Thoracic aorta (tissue), 2 donors: ENCODE measurements at places on chromosomes 2 and 18. TPM values are rescaled to one million over a fixed set of nuclear protein-coding genes. Genes with fewer than 3 reads are reported as not detected.

GRCh38 chr18:50836521-50836957, 16.7 kb upstream of the MRO start:
- H3K4me1 ChIP-seq = no peaks in the 10 kb centered on the region
- no peaks in the 10 kb centered on the region for H3K36me3 ChIP-seq
- no peaks in the 10 kb centered on the region for H3K27me3 ChIP-seq
- no peak overlapping the region for H3K27ac ChIP-seq
- no peak overlapping the region for H3K4me3 ChIP-seq

DNA sequence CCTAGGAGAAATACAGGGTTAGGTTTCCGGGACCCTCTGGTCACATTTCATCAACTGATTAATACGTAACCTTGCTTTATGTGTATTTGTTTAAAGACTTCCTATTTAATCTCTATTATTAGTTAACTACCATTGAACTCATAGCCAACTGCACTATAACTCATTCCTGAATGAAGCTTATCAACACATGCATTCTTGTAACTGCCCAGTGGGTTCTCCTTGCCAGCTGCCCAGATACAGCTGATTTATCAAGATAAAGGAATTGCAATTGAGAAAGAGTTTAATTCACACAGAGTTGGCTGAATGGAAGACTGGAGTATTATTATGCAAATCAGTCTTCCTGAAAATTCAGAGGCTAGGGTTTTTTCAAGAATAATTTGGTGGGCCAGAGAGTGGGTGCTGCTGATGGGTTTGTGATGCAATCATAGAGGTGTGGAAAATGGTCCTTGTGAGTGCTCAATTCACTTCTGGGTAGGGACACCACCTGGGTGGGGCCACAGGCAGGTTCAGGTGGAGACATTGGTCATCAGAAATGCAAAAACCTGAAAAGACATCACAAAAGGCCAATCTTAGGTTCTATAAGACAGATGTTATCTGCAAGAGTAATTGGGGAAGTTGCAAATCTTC, 21.1 kb upstream of the NOSTRIN start:
- no peak overlapping the region for H3K27ac ChIP-seq
- no peaks in the 10 kb centered on the region for H3K4me1 ChIP-seq
- no peak for DNase-seq
- no peaks in the 10 kb centered on the region for H3K36me3 ChIP-seq
- H3K27me3 ChIP-seq = no peaks in the 10 kb centered on the region

DNA sequence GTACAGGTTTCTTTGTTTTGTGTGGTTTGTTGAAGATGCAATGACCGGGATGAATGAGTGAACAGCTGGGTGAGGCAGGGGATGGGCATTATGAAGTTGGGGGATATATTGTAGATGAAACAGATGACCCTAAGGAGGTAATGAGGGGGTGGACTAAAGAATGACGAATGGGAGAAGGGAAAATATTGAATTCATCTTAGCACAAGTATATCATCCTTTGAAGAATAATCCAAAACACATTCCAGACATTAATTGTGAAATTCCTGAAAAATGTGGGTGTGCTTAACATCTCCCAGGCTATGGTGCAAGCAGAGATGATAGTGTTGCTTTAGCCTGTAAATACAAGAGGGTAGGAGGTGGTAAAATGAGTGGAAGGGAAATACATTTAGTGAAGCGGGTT, 5.8 kb downstream of the CRIM1 start:
- H3K27me3 ChIP-seq = no peaks in the 10 kb centered on the region
- no peak for DNase-seq
- H3K27ac ChIP-seq = no peak overlapping the region
- H3K4me3 ChIP-seq = peak overlapping the region; percentile 47
- no peaks in the 10 kb centered on the region for H3K36me3 ChIP-seq

GRCh38 chr18:67463829-67464228, 52.7 kb downstream of the DSEL start:
- H3K27ac ChIP-seq = no peak overlapping the region
- DNase-seq = no peak
- H3K4me3 ChIP-seq = no peak overlapping the region
- H3K4me1 ChIP-seq = no peaks in the 10 kb centered on the region
- H3K27me3 ChIP-seq = no peaks in the 10 kb centered on the region

DNA sequence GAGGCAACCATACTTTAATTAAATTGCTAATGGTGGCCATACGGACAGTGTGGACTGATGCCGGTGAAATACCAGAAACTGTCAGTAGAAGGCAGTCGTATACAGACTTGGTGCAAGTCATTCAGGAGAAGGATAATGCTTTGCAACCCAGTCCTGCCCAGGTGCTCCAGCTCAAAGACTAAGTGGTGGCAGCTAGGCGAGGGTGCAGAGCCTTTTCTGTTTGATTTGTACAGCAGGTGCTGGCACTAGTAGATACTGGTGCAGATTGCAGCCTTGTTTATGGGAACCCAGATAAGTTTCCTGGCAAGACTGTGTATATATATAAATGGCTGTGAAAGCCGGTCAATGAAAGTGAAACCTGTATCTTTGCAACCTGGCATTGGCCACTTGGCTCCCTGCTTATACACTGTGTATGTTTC, 208.3 kb upstream of the SYT4 start:
- no peaks in the 10 kb centered on the region for H3K36me3 ChIP-seq
- H3K4me3 ChIP-seq = no peak overlapping the region

DNA sequence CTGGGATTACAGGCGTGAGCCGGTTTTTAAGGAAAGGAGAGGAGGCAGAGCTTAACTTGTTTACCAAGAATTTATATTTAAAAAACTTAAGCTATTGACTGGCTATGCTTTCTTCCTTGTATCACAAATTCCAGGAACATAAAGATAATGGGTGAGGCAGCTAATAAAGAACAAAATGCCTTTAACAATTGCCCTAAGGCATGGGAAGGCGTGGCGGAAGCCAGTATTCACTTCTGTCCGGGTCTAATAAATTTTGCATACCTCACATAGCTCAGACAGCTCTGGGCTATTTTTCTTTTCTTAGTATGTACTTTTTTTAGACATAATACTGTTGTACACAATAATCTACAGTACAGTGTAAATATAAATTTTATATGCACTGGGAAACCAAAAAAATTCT, 1.0 kb upstream of the LDAH start:
- no peaks in the 10 kb centered on the region for H3K36me3 ChIP-seq
- no peak for DNase-seq

GRCh38 chr18:75739682-75740081, 312.2 kb upstream of the SMIM21 start:
- H3K27ac ChIP-seq = no peak overlapping the region
- no peaks in the 10 kb centered on the region for H3K36me3 ChIP-seq
- H3K4me3 ChIP-seq = no peak overlapping the region
- H3K4me1 ChIP-seq = no peaks in the 10 kb centered on the region

DNA sequence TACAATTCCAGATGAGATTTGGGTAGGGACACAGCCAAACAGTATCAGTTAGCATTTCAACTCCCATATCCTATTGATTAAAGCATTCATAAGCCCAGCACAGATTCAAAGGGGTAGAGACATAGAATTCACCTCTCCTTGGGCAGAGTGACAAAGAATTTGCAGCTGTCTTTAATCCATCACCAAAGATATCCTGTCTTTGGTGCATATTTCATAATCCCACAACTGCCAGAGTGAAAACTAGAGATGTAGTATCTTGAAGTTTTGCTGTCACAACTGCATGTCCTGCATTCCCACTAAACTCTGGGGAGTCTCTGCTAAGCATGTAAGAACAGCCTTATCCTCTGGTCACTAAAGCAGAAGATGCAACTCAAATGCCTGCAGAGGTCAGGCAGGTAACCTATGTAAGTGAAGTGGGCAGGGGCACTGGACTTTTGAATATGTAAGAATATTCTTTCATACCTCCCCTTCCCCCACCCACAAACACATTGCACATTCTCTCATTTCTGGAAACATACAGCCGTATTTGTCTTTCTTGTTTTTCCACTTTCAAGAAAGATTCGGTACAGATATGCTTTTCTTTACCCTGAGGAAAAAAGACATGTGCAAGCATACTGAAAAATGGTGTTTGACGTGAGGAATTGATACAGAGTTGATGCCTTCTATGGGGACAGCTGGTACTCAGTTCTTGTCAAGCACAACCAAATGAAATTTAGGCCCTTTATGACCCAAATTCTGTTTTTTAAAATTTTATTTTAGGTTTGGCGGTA, 283.1 kb downstream of the SP3 start:
- no peaks in the 10 kb centered on the region for H3K27me3 ChIP-seq
- H3K4me3 ChIP-seq = no peak overlapping the region
- H3K27ac ChIP-seq = no peak overlapping the region
- no peak for DNase-seq

GRCh38 chr18:44342162-44342561, 338.5 kb upstream of the SETBP1 start:
- DNase-seq = no peak
- no peak overlapping the region for H3K4me3 ChIP-seq
- no peak overlapping the region for H3K27ac ChIP-seq
- H3K36me3 ChIP-seq = no peaks in the 10 kb centered on the region
- H3K4me1 ChIP-seq = peaks cover 6% of the 10 kb centered on the region

- H3K36me3 ChIP-seq = no peaks in the 10 kb centered on the region
- peaks cover 53% of the 10 kb centered on the region for H3K4me1 ChIP-seq
- no peak for DNase-seq
- H3K27me3 ChIP-seq = no peaks in the 10 kb centered on the region
- peak overlapping the region; percentile 48 for H3K27ac ChIP-seq
These were observed 178.5 kb downstream of the ERBB4 start for GRCh38 chr2:212360068-212360460.

- no peaks in the 10 kb centered on the region for H3K4me1 ChIP-seq
- DNase-seq = no peak
- H3K27ac ChIP-seq = no peak overlapping the region
- H3K4me3 ChIP-seq = no peak overlapping the region
- H3K27me3 ChIP-seq = no peaks in the 10 kb centered on the region
These were observed 39.8 kb upstream of the EVA1A start for GRCh38 chr2:75600461-75601011.

DNA sequence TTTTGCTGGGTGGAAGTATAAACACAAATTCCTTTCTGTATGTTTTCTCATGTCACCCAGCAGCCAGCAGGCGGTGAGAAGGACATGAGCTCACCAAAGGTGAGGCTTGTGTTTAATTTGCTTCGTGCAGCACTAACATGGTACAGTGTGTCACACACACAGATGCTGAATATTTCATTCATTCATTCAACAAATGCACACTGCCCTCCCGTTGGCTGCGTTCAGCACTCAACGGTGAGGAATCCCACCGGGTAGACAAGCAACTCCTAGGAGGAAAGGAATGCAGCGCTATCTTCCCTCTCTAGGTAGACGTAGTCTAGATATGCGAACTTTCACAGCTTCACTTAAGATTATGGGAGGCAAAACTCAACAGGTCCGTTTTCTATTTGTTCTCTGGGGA, 85.1 kb downstream of the LONRF2 start:
- no peak overlapping the region for H3K4me3 ChIP-seq
- no peaks in the 10 kb centered on the region for H3K36me3 ChIP-seq
- no peak for DNase-seq

DNA sequence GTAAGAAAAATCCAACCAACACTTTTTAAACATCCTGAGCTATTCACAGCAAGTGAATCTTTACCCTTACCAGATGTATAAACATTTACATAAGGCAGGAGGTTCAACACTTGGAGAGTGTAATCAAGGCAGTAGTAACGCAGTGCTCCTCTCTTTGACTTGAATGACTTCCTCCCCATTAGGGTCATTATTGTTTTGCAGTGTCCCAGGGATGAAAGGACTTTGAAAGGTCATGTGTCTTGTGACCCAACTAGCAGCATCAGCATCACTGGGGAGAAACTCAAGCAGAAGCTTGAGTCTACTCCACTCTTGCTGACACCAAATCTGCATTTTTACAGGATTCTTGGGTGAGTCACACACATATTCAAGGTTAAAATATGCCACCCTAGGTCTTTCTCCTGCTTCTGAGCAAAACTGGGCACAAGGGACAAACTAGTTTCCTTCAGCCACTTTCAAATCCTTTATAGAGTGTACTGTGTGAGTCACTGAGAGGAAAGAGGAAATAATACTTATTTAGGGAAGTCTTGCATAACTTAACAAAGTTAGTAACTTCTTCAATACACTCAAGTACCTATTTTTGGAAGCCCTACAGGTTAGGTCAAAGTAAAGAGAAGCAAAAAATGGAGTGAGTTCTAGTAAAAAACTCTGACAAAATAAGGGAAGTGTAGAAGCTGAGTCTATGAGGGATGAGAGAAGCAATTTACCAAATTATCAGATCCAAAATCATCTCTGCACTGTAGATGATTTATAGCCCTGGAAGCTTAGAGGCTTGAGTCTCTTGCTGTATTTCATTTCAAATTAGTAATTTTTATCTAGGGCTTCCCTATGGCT, 51.0 kb upstream of the EML4 start:
- no peaks in the 10 kb centered on the region for H3K27me3 ChIP-seq
- no peaks in the 10 kb centered on the region for H3K36me3 ChIP-seq
- peak overlapping the region; percentile 65 for H3K27ac ChIP-seq
- no peak for DNase-seq

Gene FHL2
- 77.6 TPM for total RNA-seq

DNA sequence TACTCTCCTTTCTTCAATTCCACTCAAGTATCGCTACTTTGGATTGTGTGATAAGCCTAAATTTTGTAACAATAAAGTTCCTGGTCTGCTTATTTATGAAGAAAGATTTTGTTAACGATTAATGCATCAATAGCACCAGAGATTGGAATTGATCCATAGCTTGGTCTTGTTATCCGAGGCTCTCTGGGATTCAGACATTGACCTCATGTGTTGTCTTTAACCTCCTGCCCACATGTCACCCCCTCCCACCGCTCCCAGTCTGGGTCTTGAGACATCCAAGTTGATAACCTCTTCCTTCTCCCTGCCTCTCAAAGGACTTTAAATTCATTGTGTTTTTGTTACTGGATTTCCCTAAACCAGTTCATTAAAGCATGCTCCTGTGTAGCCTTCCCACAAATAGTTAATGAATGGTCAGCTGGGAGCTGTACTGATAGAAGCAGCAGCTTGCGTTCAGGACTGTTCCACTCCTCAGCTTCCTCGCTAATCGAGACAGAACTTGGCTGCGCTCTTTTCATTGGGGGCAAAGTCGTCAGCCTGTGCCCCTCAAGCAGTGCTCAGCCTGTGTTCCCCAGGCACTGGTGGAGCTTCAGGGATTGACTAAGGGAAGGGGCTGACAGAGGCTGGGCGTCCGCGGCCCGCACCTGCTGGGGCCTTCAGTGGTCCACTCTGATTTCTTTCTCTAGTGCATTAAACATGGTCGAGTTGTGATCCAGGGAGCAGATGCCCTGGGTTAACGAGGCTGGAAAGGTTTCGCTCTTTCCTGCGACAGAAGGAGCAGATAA, 18.9 kb downstream of the ASB1 start:
- DNase-seq = no peak
- H3K27ac ChIP-seq = no peak overlapping the region
- H3K27me3 ChIP-seq = no peaks in the 10 kb centered on the region
- H3K4me1 ChIP-seq = peaks cover 2% of the 10 kb centered on the region
- H3K36me3 ChIP-seq = peaks cover 41% of the 10 kb centered on the region
